ENCODE measurements at places on chromosomes 1 and 21.
A peak's percentile ranks its signal among the peaks of the same experiment; 100 is the strongest.

GRCh38 chr1:74773582-74773981, 40.6 kb downstream of the TYW3 start:
- DNase-seq: peak; percentile 4

DNA sequence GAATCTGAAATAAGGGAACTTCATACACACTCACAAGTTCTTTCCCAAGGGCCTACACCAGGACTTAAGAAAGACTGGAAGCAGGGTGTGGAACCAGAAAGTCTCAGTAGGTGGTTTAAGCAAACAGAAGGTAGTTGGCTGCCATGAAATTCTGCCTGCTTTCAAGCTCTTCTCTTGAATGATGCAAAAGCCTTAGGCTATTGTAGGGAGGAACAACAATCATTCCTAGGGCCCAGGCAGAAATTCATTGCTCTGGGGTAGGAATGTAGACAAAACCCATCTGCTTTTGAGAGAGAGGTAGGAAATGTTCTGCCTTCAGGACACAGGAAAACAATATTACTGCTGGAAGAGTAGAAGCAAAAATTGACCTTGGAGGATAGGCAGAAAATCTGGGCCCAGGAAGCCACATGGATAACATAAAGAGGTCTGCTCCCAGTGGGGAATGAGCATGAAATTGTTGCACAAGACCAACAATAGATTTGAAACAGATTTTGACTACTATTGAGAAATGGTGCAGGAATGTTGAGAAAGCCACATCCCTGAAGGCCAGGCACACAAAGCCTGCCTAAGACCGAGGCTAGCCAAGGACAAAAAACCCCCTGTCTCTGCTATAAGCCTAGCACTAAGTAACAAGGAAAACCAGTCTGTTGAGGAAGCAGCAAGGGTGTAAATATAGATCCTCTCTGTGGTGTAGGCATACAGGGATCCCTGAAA, 22.7 kb upstream of the SFT2D2 start:
- no peak for DNase-seq

DNA sequence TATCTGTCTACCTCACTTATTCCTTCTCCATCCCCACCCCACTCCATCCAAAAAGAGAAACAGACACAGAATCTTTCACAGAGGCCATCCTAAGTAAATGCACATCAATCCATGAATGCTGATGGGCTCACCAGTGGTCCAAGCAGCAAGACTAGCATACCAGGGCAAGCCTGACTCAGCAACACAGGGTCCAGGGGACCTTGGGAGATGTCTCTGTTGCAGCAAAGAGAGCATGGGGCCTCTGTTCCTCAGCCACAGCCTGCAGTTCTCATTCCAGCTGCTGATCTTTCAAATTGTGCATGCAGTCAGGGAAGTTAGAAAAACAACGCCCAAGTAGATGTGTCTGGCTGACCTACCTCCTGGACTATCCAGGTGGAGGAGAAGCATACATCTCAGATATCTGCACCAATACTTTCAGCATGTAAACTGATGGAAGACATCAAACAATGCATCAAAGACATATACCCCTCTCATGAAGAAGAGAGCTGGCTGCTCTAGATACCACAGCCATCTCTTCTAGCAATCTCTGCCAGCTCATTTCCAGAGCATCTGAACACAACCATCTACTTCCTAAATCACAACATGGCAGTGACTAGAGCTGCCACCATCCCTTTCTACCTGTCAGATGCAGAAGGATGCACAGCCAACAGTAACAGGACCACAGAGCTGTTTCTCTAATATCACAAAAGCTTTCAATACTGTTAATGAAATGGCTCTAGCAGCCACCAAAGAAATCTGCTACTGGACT, 54.5 kb downstream of the CD34 start:
- DNase-seq: no peak

DNA sequence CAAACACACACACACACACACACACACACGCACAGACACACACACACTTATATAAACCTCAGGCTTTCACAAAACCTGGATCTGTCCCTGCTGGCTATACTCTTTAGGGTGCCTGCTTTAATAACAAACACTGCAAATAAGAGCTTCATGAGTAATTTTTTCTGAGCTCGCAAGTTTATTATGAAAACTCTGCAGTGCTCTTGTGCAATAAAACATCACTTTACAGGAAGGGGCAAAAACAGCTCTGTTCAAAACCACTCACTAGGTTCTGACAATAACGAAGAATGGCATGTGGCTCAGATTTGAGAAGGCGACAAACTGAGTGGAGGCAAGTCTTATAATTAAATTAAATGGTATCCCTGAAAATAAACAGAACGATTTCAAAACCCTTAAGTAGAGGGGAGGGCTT, 42.6 kb upstream of the CTPS1 start:
- no peak for DNase-seq

GRCh38 chr21:45550522-45551210, 8.4 kb upstream of the SLC19A1 start:
- no peak for DNase-seq

DNA sequence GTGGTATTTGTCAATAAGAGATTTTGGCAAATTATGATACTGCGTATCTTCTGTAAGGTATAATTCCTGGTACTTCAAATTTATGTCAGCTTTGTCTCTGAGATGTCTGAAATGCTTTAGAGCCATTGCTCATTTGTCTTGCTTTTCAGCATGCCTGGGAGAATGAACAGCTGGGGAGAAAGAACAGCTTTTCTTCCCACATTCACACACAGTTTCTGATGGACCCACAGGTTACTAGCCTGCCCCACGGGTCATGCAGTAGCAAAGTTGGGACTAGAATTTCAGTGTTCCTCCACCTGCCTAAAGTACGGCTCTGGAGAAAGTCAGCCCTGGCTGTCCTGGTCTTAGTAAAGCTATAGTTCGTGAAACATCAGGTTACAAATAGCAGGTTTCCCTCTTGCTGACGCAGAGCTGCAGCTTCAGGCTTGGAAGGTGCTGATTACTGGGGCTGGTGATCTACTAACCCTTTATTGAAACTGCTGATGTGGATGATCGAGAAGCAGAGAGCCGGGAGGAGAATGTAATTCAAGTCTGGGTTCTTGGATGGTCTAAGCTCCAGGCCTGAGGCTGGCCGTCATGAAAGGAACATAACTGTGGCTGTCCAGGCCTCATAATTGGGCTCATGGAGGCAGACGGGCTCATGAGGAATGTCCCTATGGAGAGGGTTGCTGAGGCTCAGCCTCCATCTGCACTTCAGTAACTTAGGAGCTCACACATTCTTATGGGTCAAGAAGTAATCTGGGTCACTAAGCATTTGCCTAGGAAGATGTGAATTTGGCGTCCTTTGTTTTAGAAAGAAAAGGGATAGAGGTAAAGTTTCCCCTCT, 12.4 kb downstream of the GALNT2 start:
- no peak for DNase-seq

- DNase-seq: no peak
These were observed 11.7 kb upstream of the S100A11 start for GRCh38 chr1:152048416-152049009.

DNA sequence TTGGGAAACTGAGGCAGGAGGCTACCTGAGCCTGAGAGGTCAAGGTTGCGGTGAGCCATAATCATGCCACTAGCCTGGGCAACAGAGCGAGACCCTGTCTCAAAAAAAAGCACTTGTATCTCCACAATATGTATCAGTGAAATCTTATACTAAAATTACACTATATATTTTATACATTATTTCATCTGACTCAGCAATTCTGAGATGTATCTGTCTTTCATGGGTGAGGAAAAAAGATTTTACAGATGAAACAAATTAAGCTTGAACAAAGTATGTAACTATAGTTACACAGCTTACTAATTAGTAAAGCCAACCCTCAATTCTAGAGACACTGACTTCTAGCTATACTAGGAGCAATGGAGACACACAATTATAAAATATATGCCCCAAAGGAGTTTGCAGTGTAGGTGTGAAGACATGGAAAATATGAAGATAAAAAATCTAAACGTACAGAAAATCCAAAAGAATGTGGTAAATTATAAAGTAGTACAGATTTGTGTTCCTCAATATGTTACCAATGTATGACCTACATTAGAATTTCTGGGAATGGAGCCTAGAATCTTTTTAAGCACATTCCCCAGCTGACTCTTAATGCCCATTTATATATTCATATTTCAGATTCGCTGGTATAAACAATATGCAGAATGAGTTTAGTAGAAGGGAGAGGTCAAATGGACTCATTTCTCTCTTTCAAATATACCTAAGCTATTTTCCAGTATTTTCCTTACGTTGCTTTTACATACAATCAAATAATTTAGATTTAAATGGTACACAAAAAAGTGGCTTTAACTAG, 14.6 kb downstream of the GTF2B start:
- no peak for DNase-seq

GRCh38 chr1:54980046-54980527, 341 bp upstream of the TMEM61 start:
- DNase-seq: no peak

DNA sequence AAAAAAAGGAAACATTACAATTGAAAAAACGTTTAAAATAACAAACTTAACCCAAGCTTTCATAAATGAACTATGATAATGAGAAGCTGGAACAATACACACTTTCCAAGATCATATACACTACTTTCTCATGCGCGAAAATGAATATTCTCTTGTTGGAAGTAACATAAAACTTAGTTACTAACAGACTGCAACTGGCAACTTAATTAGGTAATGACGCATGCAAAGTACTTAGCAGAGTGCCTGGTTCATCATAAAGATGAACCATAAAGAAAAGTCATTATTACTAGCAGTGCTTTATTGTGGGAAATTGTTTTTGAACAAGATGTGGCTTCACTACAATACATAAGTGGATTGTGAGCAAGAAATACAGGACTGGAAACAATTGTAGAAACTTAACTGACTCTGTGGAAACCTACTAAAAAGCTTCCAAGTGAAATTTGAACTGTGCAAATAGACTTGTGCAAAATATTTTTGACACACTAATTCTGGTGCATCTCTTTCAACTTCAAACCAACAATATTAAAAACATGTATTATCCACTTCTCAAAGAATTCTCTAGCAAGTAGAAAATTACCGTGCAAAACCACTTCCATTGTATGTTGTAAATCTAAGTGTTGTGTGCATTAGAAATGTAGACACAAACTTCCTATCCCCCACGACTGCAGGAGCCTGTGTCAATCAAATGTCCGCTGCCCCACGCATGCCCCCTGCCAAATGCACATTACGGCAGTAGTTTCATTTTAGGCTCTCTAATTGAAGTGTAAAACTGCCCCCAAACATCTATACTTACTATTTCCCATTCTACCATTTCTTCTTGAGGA, 2.0 kb downstream of the ARHGAP29 start:
- peak; percentile 45 for DNase-seq

- no peak for DNase-seq
These were observed 153.7 kb downstream of the KCNJ6 start for GRCh38 chr21:37762606-37763005.

DNA sequence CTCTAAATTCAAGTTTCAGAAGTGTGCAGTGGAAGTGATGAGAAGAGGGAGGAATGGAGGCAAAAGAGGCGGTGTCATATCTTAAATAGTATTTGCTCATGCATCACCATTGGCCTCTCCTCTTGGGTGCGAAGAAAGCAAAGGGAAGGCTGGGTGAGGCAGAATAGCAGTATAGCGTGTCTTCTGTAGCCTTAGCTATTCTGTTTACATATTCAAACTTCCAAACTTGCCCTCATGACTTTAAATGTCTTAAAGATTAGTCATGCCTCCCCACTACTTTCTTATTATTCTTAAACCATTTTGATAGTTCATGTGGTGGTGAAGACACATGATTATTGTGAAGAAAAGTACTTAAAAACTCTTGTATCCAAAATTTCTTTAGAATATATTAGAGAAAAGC, 104.6 kb upstream of the TENT5C start:
- no peak for DNase-seq

DNA sequence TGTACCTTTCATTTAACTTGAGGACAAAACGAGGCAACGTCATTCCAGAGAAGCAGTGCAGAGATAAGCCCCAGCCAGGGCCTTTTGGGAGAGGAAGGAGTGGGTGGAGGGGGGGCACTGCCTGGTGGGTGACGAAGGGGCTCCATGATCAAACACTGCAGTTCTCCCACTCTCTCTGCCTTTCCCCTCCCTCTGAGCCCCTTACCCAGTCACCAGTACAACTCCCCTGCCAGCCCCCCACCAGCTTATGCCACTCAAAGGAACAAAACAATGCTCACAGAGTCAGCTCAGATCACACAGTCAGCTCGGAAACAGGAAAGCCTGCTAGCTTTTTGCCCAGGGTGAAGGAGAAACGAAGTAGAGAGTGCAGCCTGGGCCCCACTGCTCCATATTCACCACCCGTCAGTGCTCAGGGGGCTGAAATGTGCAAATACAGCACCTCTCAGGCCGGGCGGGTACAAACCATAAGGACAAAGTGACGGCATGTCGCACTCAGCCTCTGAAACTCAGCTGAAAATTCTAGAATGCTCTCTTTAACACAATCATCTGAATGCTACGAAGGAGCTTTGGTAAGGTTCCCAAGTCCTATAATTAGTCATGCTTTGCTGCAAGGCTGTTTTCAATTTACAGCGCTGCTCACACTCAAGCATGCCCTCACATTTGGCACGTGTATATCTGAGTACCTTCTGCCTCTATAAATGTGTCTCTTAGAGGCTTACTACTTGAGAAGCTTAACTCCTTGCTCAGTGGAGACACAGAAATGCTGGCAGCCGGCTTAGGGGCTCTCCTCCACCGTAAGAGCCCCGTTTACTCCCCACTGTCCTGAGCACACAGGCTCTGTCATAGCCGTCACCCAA, 65.8 kb upstream of the RAB4A start:
- peak; percentile 46 for DNase-seq

- no peak for DNase-seq
These were observed 15.3 kb upstream of the AGPAT3 start for GRCh38 chr21:43849532-43850299.

DNA sequence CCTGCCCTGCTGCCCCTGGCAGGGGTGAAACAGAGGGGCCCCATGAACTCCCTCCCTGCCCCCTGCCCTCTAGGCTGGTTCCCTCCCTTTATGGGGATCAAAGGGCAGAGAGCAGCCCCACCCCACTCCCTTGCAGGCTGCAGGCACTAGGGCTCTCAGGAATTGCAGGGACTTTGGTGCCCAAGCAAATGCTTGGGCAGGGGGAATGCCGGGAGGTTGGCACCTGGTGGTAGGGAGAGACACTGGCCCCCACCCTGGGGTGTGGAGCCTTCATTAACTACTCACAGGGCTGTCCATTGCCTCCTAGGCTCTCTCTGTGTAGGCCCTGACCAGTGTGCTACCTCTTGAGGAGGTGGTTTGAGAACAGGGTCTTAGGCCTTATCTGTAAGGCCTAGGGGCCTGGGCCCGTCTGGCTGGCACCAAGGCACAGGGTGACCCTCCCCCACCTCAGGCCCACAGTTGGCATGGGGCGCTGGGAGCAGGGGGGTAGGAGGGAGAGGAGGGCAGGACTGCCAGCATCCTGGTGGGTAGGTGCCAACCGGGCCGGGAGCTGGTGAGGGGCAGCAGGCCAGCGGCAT, 4.7 kb downstream of the ZBTB7B start:
- DNase-seq: no peak

DNA sequence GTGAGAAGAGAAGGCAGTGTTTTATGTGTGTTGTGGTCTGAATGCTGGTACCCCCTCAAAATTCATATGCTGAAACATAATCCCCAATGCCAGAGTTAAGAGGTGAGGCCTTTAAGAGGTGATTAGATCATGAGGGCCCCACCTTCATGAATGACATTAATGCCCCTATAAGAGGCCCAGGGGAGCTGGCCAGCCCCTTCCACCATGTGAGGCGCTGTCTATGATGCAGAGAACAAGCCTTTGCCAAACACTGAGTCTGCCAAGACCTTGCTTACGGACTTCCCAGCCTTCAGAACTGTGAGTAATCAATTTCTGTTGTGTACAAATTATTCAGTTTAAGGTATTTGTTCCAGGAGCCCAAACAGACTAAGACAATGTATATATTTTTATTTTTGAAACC, 20.2 kb downstream of the CAPZB start:
- no peak for DNase-seq

- no peak for DNase-seq
These were observed 23.2 kb downstream of the TCEA3 start for GRCh38 chr1:23401313-23401712.

Data from muscle of arm (tissue), 14 donors.